ENCODE measurements at places on chromosomes 16 and 17.

- peak; percentile 69 for DNase-seq
These were observed 2.7 kb downstream of the CENPX start for GRCh38 chr17:82019690-82020571.

DNA sequence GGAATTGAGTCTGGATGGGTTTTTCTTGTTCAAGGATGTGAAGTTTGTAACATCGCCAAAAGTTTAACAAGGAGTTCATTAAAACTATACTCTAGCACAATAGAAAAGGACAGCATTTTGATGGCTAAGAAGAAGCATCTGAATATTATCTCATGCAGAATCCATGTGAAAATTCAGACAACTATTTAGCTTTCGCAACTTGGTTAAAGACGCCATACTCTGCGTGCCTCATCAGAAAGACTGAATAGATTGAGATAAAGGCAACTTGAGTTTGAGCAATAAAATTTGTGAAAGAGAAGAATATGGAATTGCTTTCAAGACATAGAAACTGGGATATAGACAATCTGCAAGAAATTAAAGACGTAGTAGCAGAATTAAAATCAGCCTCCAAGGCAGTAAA, 151.1 kb upstream of the MYOCD start:
- DNase-seq, result no peak

- DNase-seq, result no peak
These were observed 47.6 kb downstream of the HS3ST2 start for GRCh38 chr16:22861580-22861979.

DNA sequence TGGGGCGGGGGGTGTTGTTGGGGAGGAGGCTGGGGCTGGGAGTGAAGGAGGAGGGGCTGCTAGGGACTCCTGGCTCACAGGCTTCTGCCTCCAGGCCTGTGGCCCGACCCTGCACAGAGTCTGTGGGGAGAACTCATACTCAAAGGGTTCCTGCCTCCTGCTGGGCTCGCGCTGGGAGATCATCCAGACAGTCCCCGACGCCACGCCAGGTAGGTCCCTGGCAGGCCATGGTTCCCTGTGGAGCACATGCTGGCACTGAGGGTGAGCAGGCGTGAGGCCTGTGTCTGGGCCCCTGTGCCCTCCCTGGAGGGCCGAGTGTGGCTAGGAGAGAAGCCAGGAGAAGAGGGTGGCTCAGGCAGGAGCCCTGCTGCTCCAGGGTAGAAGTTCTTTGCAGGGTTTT, 4.6 kb downstream of the ITGAD start:
- no peak for DNase-seq

DNA sequence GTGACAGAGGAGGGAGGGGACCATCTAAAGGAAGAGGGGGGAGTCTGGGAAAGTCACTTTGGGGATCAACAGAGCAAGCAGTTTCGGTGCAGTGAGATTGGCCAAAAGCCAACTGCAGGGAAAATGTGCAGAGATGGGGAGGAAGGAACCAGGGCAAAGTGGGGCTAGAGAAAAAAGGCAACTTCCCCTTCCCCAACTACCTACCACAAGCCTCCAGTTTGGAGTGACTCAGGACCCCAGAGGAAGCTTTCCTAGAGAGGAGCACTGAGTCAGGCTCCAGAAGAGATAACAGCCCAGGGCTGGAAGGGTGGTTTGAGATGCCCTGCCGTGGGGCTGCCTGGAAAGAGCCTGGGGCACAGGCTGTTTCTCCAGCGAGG, 6.9 kb upstream of the CD300LD start:
- no peak for DNase-seq

- no peak for DNase-seq
These were observed 17.6 kb downstream of the CFAP52 start for GRCh38 chr17:9594065-9594464.

GRCh38 chr17:53822764-53823163, at the start of gene KIF2B:
Gene KIF2B (plus strand): TSS chr17:53822927. CDS start chr17:53823034, 107 bp downstream.
- no peak for DNase-seq

DNA sequence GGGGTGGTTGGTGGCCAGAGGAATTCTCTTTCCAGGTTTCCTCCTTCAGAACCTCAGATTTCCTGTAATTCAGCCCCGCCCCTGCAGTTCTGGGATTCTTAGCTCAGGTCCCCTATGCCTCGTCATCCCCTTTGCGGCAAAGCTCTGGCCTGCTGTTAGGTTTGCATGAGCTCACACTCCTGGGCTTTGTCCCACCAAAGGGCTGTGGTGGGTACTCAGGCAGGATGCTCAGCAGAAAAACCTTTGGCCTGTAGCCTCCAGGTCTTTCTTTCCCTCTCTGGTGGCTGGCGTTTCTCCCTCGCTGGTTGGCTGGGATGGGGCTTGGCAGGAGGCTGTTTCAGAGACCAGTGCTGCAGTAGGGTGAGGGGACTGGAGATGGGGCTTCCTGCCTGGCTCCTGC, 9.6 kb upstream of the PLEKHG4 start:
- no peak for DNase-seq

GRCh38 chr17:30807896-30808295, 16.6 kb downstream of the CRLF3 start:
- no peak for DNase-seq

GRCh38 chr16:89112377-89113151, 18.9 kb downstream of the ACSF3 start:
- peak; percentile 7 for DNase-seq

GRCh38 chr16:15857724-15858560, 1.1 kb upstream of the MYH11 start:
- DNase-seq, result no peak

GRCh38 chr16:66286527-66286926, 80.0 kb upstream of the CDH5 start:
- DNase-seq, result no peak

DNA sequence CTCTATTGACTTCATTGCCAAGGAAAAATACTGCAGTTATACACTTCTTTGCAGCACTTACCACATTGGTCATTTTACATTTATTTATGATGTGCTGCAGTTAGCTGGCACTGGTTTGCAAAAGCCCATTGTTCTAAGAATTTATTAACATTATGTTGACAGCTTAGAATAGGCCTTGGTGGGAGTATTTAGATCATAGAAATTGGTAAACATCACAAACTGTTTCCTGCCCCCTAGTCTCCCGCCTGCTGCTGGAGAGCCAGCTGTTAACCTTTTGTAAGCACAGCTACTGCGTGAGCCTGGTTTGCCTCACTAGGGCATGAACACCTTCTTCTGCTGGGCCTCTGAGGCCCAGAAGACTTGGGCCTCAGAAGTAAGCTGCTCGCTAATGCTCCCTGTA, 651.4 kb upstream of the GOT2 start:
- DNase-seq, result no peak

- no peak for DNase-seq
These were observed 238.8 kb upstream of the CDH5 start for GRCh38 chr16:66127459-66128370.

GRCh38 chr17:1461198-1461944, 5.3 kb upstream of the CRK start:
- no peak for DNase-seq

All from activated naive CD4-positive, alpha-beta T cell treated with anti-CD3 and anti-CD28 coated beads, Interleukin-2, amount 50 U/mL, for 16 hours (primary cell).